Stimulated activated CD4-positive, alpha-beta T cell treated with anti-CD3 and anti-CD28 coated beads, Interleukin-15, amount 100 ng/mL, for 1 hour (primary cell): ENCODE measurements at places on chromosomes 2 and 18.
A peak's percentile ranks its signal among the peaks of the same experiment; 100 is the strongest.

GRCh38 chr2:164747783-164748433, 93.7 kb downstream of the COBLL1 start:
- DNase-seq, result no peak

- no peak for DNase-seq
Observed at GRCh38 chr2:180607514-180608049, 372.8 kb upstream of the UBE2E3 start.

DNA sequence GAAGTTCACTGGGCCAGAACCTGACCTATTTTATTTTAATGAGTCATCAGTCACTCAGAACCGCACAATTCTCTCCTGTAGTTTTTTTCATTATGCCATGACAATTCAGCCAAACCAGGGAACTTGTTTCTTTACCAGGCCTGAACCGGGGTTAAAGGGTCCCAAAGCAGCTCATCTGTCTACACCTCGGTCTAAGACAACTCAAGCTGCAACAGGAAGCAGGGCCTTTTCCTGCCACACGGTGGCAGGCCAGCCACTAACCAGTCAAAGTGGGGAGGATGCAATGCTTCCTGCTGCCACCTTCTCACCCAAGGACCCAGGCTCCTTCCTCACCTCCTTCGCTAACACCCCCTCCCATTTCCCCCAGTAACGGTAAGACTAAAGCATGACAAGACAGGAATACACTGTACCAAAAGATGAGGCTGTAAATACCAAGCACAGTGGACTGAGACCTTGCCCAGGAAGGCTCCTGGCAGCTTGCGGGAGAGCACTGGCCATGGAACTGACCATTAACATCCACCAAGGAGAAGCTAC, 56.7 kb upstream of the ACKR3 start:
- DNase-seq, result peak; percentile 50

DNA sequence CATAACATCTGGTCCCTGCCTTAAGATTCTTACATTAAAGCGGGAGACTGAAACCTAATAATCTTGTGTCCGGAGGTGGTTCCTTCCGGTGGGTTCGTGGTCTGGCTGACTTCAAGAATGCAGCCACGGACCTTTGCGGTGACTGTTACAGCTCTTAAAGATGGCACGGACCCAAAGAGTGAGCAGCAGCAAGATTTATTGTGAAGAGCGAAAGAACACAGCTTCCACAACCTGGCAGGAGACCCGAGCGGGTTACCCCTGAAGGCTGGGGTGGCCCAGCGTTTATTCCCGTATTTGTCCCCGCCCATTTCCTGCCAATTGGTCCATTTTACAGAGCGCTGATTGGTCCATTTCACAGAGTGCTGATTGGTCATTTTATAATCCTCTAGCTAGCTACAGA, 122.3 kb upstream of the SIX2 start:
- no peak for DNase-seq

- DNase-seq, result no peak
Observed at GRCh38 chr18:62239475-62239874, 52.4 kb downstream of the RELCH start.

- no peak for DNase-seq
Observed at GRCh38 chr18:2921778-2922177, 75.0 kb downstream of the EMILIN2 start.

DNA sequence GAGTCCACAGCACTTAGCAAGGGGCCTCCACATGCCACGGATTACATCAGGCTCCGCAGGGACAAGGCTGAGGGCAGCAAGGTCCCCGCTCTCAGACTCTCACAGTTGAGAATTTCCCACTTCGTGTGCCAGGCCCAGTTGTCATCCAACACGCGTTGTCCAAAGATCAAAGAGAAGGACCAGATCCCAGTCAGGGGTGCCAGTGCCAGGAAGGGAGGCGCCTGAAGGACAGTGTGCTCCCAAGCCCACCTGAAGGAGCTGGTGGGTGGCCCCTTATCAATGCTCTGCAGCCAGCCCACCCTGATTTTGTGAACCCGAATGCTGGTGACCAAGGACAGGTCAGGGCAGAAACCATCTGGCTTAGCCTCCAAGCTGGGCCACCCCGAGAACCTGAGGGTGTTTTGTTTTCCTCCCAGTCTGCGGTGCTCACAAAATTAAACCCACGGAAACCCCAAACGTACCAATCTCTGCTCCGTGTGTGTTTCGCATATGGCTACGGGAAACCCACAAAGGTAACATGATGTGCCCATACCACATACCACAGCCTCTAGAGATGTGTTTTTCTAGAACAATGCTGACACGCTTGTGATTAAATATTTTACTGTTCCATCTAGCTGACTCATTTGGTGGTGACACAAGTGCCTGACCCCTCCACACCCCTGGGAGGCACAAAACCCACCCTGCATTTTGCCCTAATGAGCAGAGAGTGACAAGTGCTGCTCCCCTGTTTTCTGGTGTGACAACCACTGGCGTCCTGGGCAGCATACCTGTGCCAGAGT, 24.5 kb downstream of the CRACDL start:
- no peak for DNase-seq

GRCh38 chr2:25521126-25521525, 152.3 kb downstream of the DTNB start:
- DNase-seq, result no peak

- no peak for DNase-seq
Observed at GRCh38 chr18:35993013-35993412, 20.5 kb downstream of the RMP24 start.
